CD8-positive, alpha-beta memory T cell (primary cell): ENCODE measurements at places on chromosomes 5 and 9. TPM values are rescaled to one million over a fixed set of nuclear protein-coding genes. Genes with fewer than 3 reads are reported as not detected.

- no peak for DNase-seq
Measured at GRCh38 chr5:38329132-38329715, 70.9 kb downstream of the EGFLAM start.

DNA sequence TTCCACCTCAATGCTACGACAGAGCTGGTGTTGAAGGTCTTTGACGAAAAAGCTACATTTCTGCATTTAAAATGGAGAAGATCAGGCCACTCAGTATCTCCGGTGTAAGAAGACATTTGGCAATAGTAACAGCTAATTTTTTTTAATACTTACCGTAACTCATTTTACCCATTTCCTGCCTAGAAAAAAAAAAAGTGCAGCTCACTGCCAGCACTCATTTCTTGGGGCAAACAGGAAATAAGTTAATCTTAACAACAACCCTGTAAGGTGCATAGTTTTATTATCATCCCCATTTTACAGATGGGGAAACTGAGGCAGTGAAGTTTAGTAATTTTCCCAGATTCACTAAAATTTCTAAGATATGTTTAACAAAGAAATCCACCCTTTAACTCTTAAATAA, 27.4 kb upstream of the KCNMB1 start:
- DNase-seq: no peak

PRDM9 gene
- total RNA-seq: not detected

DNA sequence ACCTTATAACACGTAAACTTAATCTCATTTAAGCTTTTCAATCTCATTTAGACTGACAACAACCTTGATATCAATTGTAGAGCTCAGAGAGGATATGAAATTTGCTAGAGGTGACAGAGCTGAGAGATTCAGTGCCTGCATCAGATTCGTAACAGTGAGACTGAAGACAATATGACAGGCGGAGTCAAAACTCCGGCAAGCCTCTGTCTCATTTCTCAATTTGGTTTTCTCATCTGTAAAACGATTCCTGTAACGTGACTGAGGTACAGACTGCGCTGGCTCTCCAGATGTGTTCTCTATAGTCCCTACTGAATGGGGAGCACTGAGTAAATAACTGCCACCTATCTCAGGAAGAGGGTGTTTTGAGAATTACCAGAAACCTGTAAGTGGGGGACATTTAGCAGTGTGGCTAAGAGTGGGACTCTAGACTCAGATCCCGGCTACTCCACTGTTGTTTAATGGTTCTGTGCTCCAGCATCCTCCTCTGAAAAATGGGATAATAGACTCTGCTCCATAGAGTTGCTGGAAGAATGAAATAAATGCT, 3.0 kb upstream of the MCIDAS start:
- no peak for DNase-seq

DAB2IP gene
- 0.15 TPM for total RNA-seq

BAAT gene
- not detected for total RNA-seq

DNA sequence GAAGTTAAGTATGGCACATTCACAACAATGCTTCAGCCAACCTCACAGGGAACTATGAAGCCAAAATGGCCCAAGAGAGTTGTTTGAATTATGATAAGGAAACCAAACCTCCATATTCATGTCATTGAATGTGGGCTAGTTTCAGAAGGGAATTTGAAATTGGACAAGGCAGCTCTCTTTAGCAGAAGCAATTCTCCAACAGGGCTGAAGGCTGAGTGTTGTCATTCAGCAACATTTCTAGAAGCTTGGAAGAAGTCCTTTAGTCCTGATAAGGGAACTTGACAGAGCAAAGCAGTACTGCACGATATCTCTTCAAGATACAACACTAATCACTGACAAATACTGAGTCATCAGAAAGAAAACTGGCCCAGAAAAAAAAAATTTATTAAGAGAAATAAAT, 115.4 kb downstream of the SLC25A46 start:
- no peak for DNase-seq

UGCG gene
- 20.4 TPM for total RNA-seq

DNA sequence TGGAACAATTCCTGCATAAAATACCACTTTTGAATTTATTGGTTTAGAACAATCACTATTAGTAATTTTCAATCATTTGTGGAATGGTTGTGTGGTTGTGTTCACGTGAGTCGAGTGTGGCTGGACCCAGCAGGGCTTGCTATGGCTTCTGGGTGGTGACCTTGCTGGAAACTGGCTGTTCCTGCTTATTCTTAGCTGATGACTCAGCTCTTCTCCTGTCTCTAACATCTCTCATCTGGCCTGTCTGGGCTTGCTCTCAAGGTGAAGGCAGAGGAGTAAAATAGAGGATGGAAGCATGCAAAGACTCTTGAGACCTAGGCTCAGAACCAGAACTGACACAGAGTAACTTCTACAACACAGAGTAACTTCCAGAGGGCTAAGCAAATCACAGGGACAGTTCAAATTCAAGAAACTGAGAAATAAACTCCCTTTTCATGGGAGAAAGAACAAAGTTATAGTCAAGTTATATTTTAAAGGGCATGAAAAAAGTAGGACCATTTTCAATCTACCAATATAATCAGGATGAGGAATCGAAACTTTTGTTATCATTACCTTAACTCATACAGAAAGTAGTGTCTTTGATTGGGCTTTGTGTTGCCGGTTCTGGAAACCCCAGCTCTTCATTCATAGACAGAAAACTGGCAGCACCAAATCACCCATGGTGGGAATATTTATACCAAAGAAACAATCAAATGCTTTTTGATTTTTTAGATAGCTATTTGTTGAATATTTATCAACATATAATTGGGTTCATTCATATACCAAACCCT, 665.1 kb downstream of the CDH18 start:
- no peak for DNase-seq

GRCh38 chr5:147417135-147417813, 92.6 kb downstream of the DPYSL3 start:
- no peak for DNase-seq

DNA sequence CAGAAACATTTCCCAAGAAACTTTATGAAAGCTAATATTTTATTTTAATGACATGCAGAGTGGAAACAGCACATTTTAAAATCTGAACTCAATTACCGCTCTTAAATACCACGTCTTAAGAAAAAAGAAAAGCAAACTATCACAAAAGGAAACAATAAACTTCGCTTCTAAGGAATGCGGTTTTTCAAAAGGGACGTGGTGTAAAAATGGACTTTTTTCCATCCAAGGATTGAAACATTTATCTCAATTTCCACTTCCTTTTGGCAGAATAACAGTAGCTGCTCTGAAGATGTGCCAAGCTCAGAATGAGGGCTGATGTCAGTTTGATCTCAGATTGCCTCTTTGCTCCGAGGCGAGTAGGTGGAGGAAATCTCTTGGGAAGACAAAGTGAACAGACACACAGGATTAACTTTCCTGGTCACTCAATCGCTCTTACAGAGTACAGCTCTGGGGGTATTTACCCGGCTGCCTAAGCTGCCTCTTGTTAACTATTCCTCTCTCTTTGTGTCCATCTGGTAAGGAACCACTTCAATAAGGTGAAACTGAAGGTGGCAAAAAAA, 158.5 kb downstream of the TRPM6 start:
- DNase-seq: no peak

ASS1 gene
- total RNA-seq: 2.3 TPM

DNA sequence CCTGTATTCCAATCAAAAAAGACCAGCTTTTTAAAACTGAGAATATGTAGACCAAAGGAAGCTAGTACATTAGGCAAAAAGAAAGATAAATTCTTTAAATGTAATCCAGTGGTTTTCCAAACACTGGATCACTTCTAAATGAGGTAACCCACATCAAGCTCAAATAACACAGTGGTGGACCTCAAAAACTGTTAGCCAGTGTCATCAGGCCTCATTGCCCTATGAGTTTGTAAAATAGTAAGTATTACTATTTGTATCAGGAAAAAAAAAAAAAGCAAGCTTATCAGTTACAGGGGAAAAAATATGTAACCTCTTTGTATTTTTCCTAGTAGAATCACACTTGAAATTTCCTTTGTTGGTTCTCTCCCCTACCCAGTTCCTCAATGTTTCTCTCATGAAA, 6.7 kb downstream of the MTX3 start:
- DNase-seq: no peak

TEX48 gene
- 0.86 TPM for total RNA-seq

- no peak for DNase-seq
Measured at GRCh38 chr5:54073131-54073530, 237.2 kb downstream of the ARL15 start.

GRCh38 chr5:124054564-124054963, 542.6 kb downstream of the CSNK1G3 start:
- DNase-seq: no peak

ACTBL2 gene
- total RNA-seq: not detected

DNA sequence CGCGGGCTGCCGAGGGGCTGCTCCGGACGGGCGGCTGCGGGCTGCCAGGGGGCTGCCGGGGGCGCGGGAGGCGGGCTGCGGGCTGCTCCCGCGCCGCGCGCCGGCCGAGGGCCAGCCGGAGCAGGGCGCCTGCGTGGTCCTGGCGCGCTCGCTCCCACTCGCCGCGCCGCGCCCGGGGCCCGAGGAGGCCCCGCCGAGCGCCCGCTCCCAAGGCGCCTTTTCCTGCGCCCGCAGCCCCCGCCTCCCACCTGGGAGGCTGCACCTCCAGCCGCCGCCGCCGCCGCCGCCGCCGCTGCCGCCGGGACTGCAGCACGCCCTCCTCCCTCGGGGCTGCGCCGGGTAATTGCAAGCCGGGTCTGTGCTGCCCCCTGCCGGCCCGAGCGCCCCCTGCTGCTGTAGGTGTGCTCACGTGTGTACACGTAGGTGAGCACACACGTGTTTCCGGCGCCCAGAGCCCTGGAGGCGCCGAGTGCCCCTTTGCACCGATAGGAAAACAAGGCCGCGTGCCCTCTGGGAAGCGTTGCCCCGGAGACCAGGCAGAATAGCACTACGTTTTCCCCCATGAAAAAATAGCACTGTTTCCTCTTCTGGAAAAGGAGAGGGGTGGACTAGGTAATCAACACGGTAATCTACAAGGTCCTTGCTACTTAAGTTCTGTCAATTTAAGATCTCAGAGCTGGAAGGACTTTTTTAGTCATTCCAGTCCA, at the start of gene EPB41L4B:
Gene EPB41L4B, minus strand, starts transcription at position 318 of the 707 bp plus-strand sequence. CDS start 613 bp downstream, outside the sequence.
- DNase-seq: peak; percentile 57

ANKRD20A1 gene
- not detected for total RNA-seq

HSD17B3 gene
- total RNA-seq: 0.42 TPM

GRCh38 chr5:152329761-152330283, 75.3 kb downstream of the NMUR2 start:
- DNase-seq: no peak

DNA sequence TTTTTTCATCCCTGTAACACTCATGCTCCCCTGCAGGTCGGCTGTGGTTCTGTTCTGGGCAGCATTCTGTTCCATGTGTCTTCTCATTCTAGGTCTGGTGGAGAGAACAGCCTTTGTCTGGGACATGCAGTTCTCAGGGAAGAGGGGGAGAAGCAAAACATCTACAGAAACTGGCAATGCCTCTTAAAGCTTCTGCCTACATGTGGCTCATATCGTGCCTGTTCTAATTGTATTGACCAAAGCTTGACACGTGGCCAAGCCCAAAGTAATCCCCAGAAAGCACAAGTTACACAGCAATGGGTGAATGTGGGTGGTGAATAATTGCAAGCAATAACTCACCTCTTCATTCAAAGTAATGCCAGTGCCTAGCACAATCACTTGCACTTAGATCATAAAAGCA, 218.2 kb upstream of the IL12B start:
- no peak for DNase-seq

GRCh38 chr9:2628919-2629318, 7.3 kb downstream of the VLDLR start:
- no peak for DNase-seq

CDH12 gene
- not detected for total RNA-seq

GRCh38 chr9:14661421-14662059, 31.7 kb downstream of the ZDHHC21 start:
- no peak for DNase-seq

DNA sequence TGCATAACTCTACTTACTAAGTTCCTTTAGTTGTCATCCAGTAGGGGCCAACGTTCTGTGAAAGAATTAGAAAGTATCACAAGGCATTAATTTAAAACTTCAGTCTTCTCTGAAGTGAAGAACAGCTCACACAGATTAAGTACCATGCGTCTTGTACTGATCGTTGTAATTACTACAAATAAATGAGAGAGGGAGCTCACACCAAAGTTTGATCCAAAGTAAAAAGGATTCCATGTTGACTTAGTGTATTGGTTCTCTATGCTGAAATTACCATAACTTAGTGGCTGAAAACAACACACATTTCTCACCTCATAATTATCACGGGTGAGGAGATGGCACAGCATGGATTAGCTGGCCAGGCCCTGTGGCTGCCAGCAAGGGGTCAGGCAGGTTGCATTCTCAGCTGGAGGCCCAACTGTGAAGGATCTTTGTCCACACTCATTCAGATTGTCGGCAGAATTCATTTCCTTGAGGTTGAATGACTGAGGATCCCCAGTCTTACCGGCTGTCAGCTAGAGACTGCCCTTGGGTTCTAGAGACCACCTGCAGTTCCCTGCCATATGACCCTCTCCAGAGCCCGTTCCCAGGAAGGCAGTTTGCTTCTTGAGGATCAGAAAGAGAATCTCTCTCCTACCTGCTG, 169.1 kb downstream of the YTHDC2 start:
- no peak for DNase-seq

GRCh38 chr5:150847334-150847695, 994 bp downstream of the IRGM start:
- no peak for DNase-seq

LURAP1L gene
- total RNA-seq: not detected

DNA sequence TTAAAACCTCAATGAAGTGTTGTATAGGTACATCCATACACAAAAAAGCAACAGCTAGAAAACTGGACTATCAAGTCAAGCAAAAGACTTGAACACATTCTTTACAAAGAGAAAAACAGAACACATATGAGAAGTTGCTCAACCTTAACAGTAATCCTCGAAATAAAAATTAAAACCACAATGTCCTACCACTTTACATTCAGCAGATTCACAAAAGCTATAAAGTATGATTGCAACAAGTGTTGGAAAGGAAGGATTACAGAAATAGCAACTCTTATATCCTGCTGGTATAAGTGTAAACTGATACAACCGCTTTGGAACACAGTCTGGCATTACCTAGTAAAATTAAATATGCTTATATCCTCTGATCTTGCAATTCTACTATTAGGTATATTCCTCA, 28.5 kb upstream of the GOLGA1 start:
- DNase-seq: no peak

- DNase-seq: no peak
Measured at GRCh38 chr9:132487980-132488535, 78.0 kb downstream of the CFAP77 start.

GRCh38 chr5:37840053-37841034, 503 bp upstream of the GDNF start:
- no peak for DNase-seq

FGF18 gene
- total RNA-seq: 0.18 TPM

GRCh38 chr9:82891321-82891720, 171.6 kb downstream of the RASEF start:
- no peak for DNase-seq

DNA sequence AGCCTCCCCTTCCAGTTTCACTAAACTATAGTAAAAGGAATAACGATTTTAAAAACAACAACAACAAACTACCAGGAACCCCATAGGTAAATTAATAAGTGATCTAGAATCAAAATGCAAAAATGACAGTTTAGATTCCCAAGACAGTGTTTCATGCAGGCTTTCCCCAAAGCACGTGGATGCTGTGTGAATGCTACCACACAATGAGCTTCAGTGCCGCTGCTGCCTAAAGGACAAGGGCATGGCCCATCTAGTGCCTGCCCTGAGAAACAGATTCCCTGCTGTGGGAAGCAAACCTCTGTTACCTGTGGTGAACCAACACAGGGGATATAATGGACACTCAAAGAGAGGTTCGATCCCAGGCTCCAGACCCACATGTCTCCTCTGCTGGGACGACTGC, 23.7 kb upstream of the CKMT2 start:
- DNase-seq: no peak

- DNase-seq: no peak
Measured at GRCh38 chr9:122402874-122403273, 32.0 kb downstream of the PTGS1 start.

ASPN gene
- total RNA-seq: not detected

PLPPR1 gene
- total RNA-seq: not detected

INSYN2B gene
- not detected for total RNA-seq
